ENCODE measurements at places on chromosomes 16 and 17.

DNA sequence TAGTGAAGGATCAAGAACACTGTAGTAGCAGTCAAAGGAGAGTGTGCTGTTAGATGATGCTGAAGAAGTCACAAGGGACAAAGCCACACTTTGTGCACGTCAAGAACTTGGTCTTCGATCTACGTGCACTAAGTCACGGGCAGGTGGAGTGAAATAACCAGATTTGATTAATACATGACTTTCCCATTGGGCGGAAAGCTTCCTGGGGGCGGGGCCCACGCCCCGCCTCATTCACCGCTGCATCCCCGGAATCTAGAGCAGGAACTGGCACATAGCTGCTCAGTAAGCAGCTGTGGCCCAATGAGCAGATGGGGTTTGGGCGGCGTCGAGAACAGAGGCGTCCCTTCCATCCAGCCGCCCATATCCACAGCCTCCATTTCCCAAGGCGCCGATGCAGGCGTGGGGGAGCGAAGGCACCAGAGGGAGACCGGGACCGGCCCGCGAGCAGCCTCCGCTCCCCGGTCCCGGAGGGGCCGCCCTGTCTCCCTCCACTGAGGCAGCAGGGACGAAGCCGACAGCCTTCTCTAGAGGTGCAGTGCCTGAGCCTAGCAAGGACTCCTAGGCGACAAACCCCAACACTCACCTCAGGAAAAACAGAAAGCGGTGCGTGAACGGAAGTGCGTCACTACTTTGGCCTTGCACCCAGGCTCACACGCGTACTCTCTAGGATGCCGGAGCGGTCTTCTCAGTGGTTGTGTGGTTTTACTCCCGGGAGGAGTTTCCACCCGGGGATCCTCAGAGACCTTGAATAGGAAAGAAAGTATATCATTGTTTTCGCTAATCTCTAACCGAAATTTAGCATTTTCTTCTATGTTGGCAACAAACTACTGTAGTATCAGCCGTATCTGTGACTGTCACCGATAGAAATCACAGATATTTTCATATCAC lies 4.9 kb downstream of the ZNF19 start:
- DNase-seq: peak; percentile 89

- DNase-seq: no peak
Observed at GRCh38 chr16:52597772-52598483, 51.0 kb upstream of the TOX3 start.

GRCh38 chr16:58421529-58421928 lies 29.3 kb downstream of the GINS3 start:
- DNase-seq: no peak

DNA sequence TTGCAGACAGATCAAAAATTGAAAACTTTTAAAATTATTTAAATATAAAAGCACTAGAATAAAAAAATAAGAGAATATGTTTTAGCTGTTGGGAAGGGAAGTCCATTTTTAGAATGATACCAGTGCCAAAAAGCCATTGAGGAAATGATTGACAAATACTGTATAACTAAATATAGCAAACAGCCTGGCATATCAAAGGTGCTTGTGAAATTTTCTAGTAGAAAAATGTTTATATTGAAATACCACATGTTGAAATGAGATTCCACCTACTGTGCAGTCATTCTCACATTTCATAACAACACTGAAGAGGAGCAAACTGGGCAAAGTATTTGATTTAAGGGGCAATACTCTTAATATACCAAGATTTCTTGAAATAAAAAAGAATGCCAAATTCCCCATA lies 183.5 kb downstream of the PHKB start:
- no peak for DNase-seq

- DNase-seq: no peak
Observed at GRCh38 chr17:57669671-57670529, 75.2 kb downstream of the CCDC182 start.

DNA sequence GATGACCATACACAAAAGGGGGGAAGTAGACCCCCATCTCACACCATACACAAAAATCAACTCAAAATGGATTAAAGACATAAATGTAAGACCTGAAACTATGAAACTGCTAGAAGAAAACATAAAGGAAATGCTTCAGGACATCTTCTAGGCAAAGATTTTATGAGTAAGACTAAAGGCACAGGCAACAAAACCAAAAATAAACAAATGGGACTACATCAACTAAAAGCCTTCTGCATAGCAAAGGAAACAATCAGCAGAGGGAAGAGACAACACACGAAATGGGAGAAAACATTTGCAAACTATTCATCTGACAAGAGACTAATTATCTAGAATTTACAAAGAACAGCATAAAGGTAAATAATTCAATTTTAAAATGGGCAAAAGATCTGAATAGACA lies 152.1 kb downstream of the AXIN2 start:
- DNase-seq: no peak

- DNase-seq: no peak
Observed at GRCh38 chr16:27596411-27596810, 46.5 kb downstream of the KATNIP start.

DNA sequence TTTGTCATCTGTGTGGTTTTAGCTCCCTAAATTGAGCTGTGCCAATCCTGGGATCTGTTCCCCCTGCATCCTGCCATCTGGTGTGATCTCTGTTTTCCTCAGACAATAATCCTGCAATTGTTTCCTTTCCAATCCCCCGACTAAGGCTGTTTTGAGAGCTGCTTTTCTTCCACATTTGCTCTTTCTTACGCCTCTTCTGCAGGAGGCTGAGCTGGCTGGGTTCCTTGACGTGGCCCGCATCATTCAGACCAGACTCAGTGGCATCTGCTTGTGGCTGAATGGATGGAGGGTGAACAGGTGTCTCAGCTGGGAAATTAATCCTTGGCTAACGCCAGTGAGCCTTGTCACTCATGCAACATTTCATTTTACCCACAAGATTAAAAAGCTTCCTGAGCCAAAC lies 9.8 kb upstream of the MED9 start:
- no peak for DNase-seq

- no peak for DNase-seq
Observed at GRCh38 chr16:2194852-2195321, 1.5 kb downstream of the CASKIN1 start.

- DNase-seq: no peak
Observed at GRCh38 chr16:19014461-19014860, 30.7 kb downstream of the TMC7 start.

DNA sequence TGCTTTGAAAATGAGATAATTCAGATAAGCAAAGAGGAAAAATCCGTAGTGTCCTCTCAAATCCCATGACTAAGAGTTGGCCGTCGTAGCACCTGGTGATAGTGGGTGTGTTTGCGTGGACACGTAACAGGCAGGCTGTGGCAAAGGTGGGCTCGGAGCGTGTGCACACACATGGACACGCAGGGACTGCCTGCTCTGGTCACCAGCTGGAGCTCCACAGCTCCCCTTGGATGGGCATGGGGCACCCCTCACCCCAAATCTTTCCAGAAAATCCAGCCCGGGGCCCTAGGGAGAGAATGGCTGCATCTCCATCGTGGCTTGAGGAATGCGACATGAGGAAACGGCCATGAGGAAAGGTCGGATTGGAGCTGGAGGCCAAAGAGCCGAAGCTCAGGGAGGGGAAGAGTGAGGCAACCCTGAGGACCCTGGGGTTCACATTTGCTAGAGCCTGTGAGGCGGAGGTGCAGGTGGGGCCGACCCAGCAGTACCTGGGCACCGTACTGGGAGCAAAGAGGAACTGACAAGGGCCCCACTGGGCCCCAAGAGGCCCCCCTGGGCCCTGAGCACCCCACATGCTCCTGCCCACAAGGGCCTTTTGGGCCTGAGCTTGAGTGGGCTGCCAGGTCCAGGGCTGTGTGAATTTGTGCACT lies 51.6 kb downstream of the DNAH17 start:
- no peak for DNase-seq

- DNase-seq: no peak
Observed at GRCh38 chr16:75288596-75289120, 37.2 kb upstream of the BCAR1 start.

- DNase-seq: peak; percentile 14
Observed at GRCh38 chr17:43900183-43900857, 7.0 kb downstream of the MPP2 start.

DNA sequence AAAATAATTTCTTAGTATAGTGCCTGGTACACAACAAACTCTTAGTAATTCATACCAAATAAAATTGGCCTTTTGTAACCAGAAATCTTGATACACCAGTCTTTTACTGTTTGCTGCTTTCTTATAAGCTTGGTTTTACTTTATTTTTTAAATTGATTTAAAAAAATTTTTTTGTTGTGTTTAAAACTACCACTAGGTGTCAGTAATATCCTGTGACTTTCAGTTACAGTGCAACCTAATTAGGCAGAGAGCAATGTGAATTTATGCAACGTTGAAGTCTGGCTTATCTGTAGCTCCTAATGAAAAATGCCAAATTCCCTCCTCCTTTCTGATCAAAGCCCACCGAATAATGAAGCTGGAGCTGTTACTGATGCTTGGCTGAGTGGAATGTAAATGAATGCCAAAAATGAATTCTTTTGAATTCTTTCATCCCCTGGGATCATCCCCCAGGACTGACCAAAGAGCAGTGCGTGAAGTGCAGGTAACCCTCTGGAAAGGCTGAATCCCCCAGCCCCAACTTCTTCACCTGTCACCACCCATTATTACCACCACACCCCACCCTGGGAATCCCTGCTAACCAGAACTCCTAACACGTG lies 3.8 kb downstream of the ERCC4 start:
- DNase-seq: no peak

DNA sequence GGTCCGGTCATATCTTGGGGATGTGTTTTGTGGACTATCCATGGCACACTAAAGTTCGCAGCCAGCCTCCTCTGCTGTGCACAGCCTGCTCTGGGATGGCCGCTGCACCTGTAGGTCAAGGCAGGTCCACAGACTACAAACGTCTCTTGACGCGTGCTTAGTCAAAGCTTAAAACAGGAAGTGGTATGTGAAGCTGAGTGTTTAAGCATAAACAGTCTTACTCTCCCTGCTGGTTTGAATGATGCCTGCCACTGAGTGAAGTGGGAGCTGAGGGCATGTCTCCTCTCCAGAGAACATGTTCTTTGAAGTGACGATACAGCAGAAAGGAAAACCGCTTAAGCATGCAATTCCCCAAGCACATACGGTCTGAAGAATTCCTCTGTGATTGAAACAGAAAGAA lies 365.6 kb downstream of the SLC39A11 start:
- DNase-seq: no peak
